ENCODE measurements at places on chromosomes 5 and 9.

GRCh38 chr5:53164478-53165165, 55.1 kb upstream of the MOCS2 start:
- H3K4me1 ChIP-seq: peaks cover 33% of the 10 kb centered on the region
- H3K4me3 ChIP-seq: no peak overlapping the region
- no peaks in the 10 kb centered on the region for H3K27me3 ChIP-seq
- no peak overlapping the region for H3K27ac ChIP-seq

DNA sequence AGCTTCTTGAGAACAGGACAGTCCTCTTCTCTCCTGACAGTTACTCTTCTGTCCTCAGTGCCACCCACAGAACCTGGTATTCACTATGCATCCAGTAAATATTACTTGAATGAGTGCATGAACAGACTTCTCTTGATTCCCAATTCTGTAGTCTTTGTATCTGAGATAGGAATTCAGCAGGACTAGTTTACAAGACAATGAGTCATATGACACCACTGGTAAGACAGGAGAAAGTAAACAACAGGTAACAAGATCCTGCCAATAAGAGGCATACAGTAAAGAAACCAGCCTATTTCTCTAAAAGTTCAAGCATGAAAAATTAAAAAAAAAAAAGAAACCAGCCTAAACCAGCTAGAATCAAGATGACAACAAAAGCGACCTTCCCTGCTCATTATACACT, 6.2 kb downstream of the ZNF883 start:
- no peak overlapping the region for H3K27ac ChIP-seq
- no peaks in the 10 kb centered on the region for H3K27me3 ChIP-seq
- no peak overlapping the region for H3K4me3 ChIP-seq
- H3K4me1 ChIP-seq: no peaks in the 10 kb centered on the region

DNA sequence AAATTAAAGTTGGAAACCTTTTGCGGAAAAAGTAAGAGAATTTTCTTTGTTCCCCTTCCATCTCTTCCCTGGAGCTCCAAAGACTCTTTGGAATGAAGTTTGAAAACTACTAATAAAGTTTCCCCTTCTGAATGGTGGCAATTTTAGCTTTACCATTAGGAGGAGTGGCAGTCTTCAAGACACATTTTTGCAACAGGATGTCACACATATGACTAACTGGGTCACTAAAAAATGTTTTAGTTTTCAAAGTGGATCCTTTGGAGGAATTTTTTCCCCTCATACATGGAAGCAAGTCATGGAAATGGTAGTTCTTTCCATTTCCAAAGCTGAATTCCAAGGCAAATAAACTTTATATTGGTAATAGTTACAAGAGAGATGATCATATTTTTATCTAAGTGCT, 15.6 kb downstream of the FBXO4 start:
- no peaks in the 10 kb centered on the region for H3K36me3 ChIP-seq
- no peak for DNase-seq
- H3K4me1 ChIP-seq: no peaks in the 10 kb centered on the region
- no peaks in the 10 kb centered on the region for H3K27me3 ChIP-seq
- H3K4me3 ChIP-seq: no peak overlapping the region

DNA sequence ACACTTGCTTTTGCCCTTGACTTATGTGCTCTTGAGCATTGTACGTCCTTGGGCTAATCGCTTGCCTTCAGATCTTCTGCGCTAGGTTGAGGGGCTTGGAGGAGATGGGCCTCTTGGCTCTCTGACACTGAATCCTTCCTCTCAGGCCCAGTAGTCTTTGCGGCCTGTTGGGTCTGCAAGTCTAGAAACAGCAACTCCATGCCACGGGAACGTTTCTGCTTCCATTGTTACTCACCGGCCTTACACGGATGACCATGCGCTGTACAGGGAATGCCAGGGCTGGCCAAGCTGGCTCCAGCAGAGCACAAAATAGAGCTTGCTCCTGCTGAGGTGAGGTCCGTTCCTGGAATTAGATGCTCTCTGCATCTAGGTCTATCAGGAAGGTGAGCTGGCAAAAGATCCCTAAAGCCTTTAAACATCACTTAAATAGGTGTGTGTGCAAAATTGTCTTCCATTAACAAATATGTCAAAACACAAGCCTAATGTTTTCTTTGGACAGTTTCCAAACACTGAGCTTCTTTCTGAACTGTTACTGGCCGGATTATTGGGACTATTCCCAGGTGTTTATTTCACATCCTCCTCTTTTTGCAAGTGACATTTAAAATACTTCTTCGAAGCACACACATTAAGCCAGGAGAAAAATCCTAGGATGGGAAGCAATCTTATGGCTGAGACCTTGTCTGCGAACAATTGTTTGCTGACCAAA, 29.7 kb downstream of the DAPK1 start:
- no peak overlapping the region for H3K27ac ChIP-seq
- no peak for DNase-seq
- no peaks in the 10 kb centered on the region for H3K36me3 ChIP-seq
- no peaks in the 10 kb centered on the region for H3K4me1 ChIP-seq
- no peaks in the 10 kb centered on the region for H3K27me3 ChIP-seq

- H3K27ac ChIP-seq: no peak overlapping the region
- H3K4me3 ChIP-seq: no peak overlapping the region
- DNase-seq: no peak
- no peaks in the 10 kb centered on the region for H3K27me3 ChIP-seq
- H3K4me1 ChIP-seq: no peaks in the 10 kb centered on the region
- H3K36me3 ChIP-seq: no peaks in the 10 kb centered on the region
These were observed 125.2 kb downstream of the EDIL3 start for GRCh38 chr5:84259283-84260045.

DNA sequence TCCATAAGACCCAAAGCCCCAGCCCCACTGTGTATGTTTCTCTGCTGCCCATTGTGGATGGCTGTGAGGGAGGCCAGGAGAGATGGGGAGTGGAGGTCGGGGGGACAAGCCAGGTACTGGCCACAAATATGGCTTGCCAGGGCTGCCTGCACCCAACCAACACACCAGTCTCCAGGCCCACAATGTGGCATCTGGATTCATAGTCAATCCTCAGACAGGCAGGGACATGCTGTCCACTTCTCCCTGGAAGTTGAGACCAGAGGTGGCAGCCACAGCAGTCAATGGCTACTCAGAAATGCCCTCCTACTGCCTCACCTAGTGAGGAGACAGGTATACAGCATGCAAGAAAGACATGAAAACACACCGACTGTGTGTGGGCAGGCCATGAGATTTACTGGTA, 61.2 kb upstream of the SLC25A51 start:
- H3K4me1 ChIP-seq: no peaks in the 10 kb centered on the region
- DNase-seq: no peak
- no peaks in the 10 kb centered on the region for H3K27me3 ChIP-seq
- H3K4me3 ChIP-seq: no peak overlapping the region
- H3K27ac ChIP-seq: no peak overlapping the region
- no peaks in the 10 kb centered on the region for H3K36me3 ChIP-seq

DNA sequence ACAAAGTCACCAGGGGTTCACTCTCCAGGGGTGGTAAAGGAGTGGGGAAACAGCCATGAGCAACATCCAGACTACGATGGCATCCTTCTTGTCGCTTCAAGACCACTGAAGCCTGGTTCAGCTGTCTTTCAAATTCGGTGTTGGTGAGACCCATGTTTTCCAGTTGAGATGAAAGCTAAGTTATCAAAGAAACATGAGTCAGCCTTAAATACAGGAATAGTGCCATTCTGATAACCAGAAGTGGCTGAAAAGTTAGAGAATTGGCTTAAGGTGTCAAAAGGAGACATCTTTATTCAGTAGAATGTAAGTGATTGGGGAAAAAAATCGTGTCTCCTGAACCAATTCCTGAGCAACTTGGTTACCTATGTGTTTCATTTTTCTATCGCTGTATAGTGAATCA, 7.0 kb upstream of the CARD19 start:
- no peak overlapping the region for H3K27ac ChIP-seq
- H3K4me3 ChIP-seq: no peak overlapping the region
- DNase-seq: no peak
- no peaks in the 10 kb centered on the region for H3K27me3 ChIP-seq

DNA sequence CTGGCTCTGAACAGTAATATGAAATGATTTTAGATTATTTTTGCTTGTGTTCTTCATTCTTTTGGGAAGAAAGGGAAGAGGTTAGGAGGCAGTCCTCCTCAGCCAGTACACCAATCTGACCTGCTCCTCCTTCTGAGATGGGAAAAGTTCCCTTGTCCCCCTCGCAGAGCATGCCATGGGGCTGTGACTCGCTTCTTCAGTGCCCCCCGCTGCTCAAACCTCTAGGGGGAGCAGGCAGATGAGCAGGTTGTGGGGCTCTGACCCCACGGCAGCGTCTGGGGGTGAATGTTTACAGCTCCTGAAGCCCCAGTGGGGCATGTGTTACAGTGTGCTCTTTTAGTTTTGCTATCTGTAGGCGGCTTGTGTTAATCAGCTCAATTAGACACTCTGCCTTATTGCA, 50.9 kb upstream of the KLF9 start:
- H3K4me1 ChIP-seq: peaks cover 26% of the 10 kb centered on the region
- H3K36me3 ChIP-seq: no peaks in the 10 kb centered on the region
- no peaks in the 10 kb centered on the region for H3K27me3 ChIP-seq
- H3K4me3 ChIP-seq: no peak overlapping the region
- no peak overlapping the region for H3K27ac ChIP-seq

GRCh38 chr9:130860458-130861316, 25.6 kb downstream of the ABL1 start:
- no peaks in the 10 kb centered on the region for H3K27me3 ChIP-seq
- H3K27ac ChIP-seq: peak overlapping the region; percentile 69
- peaks cover 38% of the 10 kb centered on the region for H3K4me1 ChIP-seq
- no peak overlapping the region for H3K4me3 ChIP-seq

DNA sequence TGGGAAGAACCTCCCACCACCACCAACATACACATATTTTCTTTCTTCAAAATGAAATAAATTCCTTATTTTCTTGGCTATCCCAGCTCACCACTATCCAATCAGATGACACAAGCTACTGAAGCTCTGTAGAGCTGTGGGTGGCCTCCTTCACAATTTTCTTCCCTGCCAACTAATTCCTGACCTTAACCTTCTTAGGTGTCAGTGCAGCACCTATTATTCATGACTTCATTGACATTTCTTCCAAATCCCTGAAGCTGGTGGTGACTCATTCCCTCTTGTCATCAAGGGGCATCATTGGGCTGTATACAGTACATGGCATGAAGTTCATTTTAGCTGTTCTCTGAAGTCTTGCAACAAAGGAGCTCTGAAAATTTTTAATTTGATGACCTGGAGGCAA, 42.0 kb upstream of the ADRA1B start:
- H3K27ac ChIP-seq: no peak overlapping the region
- H3K27me3 ChIP-seq: no peaks in the 10 kb centered on the region
- H3K36me3 ChIP-seq: no peaks in the 10 kb centered on the region
- no peak overlapping the region for H3K4me3 ChIP-seq

GRCh38 chr9:15206903-15207696, 99.9 kb downstream of the TTC39B start:
- H3K27ac ChIP-seq: no peak overlapping the region
- H3K36me3 ChIP-seq: no peaks in the 10 kb centered on the region
- H3K27me3 ChIP-seq: no peaks in the 10 kb centered on the region
- DNase-seq: no peak

DNA sequence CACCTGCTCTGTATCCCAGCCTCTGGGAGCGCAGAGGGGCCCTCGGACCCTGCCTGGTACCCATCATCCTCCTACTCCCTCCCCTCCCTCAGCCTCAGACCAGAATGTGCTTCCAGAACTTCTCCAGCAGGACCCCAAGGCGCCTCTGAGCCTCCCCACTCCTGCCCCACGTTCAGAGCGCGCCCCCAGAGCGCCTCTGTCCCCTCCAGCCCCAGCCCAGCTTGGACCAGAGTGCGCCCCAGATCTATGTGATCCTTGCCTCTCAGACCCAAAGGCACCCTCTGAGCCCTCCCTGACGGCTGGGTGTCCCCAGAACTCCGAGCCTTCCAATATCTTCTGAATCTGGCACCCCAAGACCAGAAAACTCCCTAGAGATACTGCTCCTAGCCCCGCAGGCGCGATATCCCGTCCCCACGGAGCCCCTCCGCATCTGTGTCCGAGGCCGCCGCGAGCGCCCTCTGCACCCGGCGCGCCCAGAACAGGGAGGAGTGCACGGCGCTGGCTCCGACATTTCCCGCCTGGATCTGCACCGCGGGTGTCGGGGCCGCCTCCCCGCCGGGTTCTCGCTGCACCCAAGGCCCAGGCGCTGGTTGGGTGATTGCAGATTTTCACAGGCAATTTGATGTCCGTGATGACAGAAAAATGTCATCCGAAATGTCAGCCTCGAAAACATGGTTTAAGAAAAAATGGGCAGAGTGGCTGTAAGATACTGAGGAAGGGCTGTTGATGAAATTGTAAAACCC, 522 bp downstream of the BHMT start:
- peaks cover 22% of the 10 kb centered on the region for H3K27me3 ChIP-seq
- no peak overlapping the region for H3K4me3 ChIP-seq
- no peaks in the 10 kb centered on the region for H3K36me3 ChIP-seq
- no peaks in the 10 kb centered on the region for H3K4me1 ChIP-seq
- no peak for DNase-seq
- no peak overlapping the region for H3K27ac ChIP-seq

DNA sequence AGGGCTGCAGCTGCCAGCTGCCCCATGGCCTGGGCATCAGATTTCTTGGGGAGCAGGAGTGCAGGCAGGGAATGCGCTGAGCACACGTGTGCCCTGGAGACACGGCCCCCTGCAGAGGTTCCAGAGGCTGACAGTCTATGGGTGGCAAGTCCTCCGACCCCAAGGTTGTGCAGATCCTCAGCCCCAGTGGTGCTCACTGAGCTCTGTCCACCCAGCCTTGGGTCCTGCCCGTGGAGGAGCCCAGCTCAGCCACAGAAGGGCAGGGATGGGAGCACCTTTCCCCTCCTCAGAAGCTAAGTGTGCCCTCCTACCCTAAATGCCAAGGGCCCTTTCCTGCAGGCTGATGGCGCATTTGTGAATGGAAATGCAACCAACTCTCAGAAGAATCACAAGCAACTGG, 341.0 kb downstream of the IRX2 start:
- H3K4me1 ChIP-seq: no peaks in the 10 kb centered on the region
- H3K27ac ChIP-seq: no peak overlapping the region
- H3K27me3 ChIP-seq: no peaks in the 10 kb centered on the region
- no peaks in the 10 kb centered on the region for H3K36me3 ChIP-seq

DNA sequence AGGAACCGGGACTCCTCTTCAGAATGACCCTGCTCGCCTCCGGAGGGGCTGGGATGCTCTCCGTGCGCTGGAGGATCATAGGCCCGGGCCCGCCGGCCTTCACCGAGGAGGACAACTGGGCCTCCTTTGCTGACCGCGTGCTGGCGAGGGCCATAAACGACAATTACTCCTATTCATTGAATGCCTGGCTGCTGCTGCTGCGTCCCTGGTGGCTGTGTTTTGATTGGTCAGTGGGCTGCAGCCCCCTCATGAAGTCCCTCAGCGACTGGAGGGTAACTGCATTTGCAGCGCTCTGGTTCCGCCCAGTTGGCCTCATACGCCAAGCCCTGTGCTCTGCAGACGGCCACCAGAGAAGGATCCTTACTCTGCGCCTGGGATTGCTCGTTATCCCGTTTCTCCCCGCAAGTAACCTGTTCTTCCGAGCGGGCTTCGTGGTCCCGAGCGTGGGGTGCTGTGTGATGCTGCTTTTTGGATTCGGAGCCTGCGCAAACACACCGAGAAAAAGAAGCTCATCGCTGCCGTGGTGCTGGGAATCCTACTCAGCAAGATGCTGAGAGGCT, 16.6 kb downstream of the OR2V1 start:
- no peaks in the 10 kb centered on the region for H3K4me1 ChIP-seq
- H3K36me3 ChIP-seq: no peaks in the 10 kb centered on the region
- H3K4me3 ChIP-seq: no peak overlapping the region
- no peak overlapping the region for H3K27ac ChIP-seq
